ENCODE measurements at places on chromosomes 13 and 19.

DNA sequence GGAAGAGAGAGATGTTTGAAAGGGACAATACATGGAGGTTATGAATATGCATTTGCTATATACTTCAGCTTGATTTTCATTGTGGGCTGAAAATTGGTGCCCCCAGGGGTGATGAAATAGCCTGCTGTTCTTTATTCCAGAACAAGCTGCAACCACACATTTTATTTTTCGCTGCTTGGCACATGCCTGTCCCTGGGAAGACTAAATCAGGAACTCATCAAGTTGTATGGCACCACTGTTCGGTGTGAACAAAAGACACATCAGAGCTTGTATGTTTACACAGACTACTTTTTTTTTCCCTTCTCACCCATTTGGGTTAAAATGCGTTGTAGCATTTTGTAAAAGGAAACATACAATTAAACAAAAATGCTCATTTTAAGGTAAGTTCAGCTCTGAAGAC is 230.7 kb downstream of the NALCN start:
- no peak for DNase-seq

- DNase-seq, result no peak
These were observed 19.4 kb downstream of the NKPD1 start for GRCh38 chr19:45141203-45141900.

- DNase-seq, result peak; percentile 75
These were observed 3.2 kb downstream of the MIDN start for GRCh38 chr19:1251330-1252220.

DNA sequence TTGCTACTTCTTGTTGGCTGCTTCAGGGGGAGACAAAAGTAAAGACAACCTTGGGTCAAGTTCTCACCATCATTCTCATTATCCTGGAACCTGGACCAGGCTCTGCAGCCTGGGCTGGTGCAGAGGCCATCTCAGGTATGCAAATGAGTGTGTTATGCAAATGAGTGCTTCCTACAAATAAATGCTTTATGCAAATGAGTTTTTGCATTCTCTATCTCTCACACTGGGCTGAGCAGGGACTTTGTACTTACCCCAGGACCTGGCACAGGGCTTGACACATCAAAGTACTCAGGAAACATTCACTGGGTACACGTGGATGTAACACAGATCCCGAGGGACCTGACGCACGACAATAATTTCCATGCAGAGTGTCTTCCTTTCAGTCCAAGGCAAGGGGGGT is 103.0 kb downstream of the DNAJC15 start:
- DNase-seq, result no peak

GRCh38 chr13:34678154-34678553 is 263.9 kb upstream of the NBEA start:
- DNase-seq, result no peak

GRCh38 chr19:39432677-39433025 is 3.1 kb downstream of the RPS16 start:
- no peak for DNase-seq

DNA sequence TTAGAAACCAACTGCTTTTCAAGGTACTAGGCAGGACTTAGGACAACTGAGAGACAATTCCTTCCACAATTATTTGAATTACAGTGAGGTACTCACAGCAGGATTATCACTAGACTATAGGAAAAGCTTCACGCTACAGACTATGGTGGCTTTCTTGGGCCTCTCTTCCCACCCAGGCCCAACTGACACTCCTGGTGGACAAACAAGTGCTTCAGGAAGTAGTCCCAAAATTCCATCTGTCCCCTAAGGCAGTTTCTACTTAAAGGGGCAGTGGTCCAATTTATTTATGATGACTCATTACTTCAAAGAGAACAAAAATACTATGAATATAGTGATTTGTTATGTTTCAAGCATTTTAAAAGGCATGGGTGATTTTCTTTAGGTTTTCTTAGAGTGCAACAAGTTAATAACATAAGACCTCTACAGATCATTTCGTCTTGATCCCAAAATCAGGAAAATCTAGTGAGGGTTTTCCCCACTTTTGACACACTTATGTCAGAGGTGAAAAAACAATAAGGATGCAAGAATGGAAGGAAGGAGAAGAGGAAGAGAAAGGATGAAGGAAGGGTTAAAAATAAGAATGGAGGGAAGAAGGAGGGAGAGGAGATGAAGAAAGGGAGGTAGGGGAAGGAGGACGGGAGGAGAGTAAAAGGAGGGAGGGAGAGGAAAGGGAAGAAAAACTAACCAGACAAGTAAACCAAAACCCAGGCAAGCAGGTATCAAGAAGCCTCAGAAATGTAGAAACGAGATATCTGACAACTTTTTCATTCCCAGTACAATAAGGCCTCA is 100.7 kb downstream of the SERP2 start:
- no peak for DNase-seq

DNA sequence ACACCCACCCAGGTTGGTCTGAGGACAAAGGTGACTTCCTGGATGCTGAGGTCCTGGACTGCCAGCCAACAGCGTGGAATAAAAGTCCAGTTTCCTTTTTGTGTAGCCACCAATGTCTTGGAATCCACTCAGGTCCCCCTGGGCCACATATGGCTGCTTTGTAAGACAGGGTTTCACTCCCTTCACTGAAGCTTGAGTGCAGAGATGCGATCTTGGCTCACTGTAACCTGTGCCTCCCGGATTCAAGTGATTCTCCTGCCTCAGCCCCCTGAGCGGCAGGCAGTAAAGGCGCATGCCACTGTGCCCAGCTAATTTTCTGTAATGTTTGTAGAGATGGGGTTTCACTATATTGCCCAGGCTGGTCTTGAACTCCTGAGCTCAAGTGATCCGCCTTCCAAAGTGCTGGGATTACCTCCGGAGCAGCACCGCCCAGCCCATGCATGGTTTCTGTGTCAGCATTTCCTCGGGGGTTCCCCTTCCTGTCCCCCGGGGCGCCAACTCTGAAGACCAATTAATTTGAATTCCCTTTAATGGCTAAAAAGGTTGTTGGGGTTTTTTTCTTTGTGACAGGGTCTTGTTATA is 17.5 kb downstream of the KANK2 start:
- DNase-seq, result no peak

- no peak for DNase-seq
These were observed 30.2 kb downstream of the TMED1 start for GRCh38 chr19:10805758-10806247.

DNA sequence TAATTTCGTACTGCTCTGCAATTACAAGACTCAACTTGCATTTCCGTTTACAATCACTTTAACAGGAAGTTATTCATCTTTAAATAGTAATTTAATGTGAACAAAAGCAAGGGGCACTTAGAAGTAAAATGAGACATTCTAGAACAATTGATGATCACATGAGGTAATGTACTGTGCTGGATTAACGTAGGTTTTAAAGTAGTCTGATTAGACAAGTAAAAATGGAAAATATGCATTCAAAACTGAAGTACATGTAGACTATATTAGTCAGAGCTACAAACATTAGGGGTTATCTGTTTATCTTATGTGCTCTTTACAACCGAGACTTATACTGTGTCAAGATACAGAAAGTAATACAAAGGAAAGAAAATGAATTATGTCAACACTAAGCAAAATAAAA is 1528.0 kb downstream of the SLITRK5 start:
- no peak for DNase-seq

DNA sequence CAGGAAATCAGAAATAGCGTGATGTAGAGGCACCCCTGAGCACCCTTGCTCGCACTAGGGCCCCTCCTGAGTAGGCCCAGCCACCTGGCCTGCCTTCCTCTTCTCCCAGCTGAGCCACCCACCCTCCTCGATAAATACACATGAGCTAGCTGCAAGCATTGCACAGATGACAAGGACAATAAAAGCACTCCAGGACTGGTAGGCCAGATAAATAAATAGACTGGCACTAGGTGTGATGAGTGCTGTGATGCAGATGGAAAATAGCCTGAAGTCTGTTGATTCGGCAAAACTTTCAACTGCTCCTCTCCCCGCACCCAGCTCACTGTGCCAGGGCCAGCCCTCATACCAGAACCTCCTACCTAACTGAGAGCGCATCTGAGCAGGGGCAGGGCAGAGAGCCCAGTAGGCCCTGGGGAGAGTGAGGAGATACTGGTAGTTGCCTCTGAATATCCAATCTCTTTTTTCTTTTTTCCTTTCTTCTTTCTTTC is 54.5 kb upstream of the GPI start:
- DNase-seq, result no peak

- no peak for DNase-seq
These were observed 2.8 kb upstream of the TNFSF9 start for GRCh38 chr19:6527893-6528543.

DNA sequence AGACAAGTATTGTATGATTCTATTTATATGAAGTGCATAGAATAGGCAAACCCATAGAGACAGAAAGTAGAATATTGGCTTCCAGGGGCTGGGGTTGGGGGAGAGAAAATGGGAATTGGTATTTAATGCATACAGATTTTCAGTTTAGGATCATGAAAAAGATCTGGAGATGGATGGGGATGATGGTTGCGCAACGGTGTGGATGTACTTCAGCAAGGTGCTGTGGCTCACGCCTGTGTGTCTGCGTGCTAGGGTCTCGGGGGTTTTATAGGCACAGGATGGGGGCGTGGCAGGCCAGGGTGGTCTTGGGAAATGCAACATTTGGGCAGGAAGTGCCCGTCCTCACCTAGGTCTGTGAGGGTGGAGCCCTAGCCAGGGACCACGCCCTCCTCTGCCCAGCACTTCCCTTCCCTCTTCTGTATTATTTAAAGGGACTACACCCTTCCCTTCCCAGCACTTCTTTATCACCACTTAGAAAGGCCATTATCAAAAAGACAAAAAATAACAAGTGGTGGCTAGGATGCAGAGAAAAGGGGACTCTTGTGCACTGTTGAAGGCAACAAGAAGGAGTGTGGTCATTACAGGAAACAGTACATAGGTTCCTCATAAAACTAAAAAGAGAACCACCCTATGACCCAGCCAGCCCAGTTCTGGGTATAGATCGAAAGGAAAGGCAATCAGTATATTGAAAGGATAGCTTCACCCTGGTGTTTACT is 29.0 kb downstream of the LILRB4 start:
- DNase-seq, result no peak

DNA sequence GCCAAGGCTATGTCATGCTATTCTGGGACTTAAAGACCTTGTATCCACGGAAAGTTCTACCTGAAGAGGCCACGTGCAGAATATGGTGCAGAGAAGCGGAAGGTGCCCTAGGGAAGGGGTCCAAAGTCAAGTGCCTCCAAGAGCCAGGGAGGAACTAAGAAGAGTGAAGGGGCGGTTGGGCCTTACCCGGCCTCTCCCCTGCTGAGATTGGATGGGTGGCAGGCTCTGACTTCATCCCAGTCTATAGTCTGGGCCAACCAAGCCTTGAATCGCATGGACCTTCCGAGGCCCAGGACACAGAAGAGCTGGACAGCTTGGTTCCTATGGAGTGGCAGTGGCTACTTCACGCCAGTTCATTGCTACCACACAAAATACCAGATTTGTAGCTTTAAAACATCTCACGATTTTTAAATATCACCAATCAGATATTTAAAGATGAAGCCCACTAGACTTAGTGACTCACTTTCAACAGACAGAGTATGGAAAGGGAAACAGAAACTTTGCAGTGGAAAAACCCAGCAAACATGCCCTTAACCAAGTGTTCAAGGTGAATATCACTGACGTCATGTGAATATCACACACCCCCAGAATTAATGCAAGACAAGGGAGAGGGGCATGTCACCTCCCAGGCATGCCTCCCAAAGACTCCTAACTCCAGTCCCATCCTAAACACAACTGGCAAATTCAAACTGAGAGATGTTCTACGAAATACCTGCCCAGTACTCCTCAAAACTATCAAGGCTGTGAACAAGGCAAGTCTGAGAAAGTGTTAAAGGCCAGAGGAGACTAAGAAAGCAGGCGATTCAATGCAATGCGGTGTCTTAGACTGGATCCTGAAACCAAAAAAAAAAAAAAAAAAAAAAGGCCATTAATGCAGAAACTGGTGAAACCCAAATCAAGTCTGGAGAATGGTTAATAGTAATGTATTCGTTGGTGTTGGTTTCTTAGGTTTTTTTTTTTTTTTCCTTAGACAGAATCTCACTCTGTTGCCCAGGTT is 10.2 kb downstream of the C19orf12 start:
- no peak for DNase-seq

- DNase-seq, result no peak
These were observed 142.3 kb downstream of the OXGR1 start for GRCh38 chr13:96851856-96852445.

DNA sequence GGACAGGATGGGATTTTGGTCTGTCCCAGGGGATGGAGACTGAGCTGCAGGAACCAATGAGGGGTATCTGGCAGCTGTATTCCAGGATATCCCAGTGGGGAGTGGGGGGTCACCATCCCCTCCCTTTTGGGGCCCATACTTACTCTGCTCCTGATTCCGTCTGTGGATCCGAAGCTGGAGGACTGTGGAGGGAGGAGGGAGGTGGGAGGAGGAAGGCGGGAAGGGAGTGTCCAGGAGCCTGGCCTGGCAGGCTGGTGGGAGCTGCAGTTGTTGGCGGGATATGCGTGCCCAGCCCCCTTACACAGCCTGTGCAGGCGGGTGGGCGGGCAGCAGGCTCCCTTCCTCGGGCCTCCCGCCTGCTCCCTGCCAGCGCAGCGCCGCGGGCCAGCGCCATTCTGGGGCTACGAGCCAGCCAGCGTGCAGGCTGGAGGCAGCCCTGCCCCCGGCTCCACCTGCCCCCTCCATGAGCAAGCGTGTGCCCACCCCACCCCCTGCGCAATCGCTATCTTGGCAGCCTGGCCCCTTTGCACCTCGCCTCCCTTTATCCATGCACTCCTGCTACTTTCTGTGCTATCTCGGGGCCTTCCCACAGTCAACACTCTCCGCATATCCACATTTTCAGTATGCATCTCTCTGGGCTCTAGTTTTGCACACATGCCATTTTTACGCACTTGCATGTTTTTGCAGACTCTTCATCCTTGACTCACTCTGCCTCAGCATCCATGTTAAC is 2.8 kb downstream of the MAMSTR start:
- DNase-seq, result no peak

GRCh38 chr13:110643324-110643723 is 28.0 kb downstream of the NAXD start:
- DNase-seq, result no peak

- DNase-seq, result no peak
These were observed 176.9 kb downstream of the KDM4B start for GRCh38 chr19:5145521-5146511.

DNA sequence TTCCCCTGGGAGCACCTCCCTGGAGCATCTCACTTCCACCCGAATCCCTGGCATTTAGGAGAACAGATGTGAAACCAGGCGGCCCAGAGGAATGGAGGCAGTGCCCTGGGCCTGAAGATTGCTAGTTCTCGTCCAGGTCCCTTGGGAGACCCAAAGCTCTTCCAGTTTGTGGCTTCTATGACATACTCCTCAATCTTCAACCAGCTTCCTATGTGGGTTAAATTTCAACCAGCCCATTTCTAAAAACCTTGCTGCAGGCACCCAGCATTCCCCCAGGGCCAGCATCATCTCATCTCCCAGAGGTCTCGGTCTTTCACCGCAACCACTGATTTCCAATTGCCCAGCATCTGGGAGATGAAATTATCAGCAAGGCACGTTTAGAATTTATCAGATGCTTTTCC is 46.0 kb upstream of the STK24 start:
- DNase-seq, result no peak

Measured in K562 (cell line).